ENCODE measurements at places on chromosomes 5 and 9.
A peak's percentile ranks its signal among the peaks of the same experiment; 100 is the strongest.

DNA sequence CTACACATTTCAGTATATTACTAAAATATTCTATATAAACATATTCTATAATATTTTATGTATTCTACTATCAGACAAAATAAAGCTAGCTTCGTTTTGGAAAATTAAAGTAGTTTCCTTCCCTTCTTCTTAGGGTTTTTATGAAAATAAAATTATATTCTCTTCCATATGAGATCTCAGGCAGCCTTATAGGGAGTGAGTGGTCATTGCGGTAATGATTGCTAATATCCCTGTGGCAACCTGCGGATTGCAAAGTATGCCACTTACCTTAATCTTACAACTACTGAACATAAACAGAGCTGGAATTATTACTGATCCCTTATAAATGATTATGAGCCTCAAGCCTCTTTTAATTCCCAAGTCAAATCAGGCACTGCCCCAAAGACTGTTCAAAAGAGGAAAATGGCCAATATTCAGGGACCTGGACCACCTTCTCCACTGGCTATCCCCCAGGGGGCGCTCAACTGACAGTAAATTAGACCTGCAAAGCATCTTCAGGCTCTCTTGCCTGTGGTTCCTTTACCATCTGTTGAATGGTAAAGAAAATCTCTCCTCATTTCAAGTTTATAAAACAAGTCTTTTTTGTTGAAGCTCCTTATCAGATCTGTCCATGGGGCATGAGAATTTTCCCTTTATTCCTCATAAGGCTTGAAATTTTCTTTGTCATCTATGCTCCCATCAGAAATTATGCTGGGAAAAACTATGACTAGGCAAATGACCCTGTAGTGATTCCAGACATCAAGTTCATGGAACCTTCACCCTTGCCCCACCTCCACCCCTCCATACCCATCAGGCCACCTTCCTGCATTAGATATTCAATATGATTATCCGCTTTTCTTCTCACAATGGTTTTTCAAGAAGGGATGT lies 163.9 kb downstream of the CEMIP2 start:
- DNase-seq, result peak; percentile 38

DNA sequence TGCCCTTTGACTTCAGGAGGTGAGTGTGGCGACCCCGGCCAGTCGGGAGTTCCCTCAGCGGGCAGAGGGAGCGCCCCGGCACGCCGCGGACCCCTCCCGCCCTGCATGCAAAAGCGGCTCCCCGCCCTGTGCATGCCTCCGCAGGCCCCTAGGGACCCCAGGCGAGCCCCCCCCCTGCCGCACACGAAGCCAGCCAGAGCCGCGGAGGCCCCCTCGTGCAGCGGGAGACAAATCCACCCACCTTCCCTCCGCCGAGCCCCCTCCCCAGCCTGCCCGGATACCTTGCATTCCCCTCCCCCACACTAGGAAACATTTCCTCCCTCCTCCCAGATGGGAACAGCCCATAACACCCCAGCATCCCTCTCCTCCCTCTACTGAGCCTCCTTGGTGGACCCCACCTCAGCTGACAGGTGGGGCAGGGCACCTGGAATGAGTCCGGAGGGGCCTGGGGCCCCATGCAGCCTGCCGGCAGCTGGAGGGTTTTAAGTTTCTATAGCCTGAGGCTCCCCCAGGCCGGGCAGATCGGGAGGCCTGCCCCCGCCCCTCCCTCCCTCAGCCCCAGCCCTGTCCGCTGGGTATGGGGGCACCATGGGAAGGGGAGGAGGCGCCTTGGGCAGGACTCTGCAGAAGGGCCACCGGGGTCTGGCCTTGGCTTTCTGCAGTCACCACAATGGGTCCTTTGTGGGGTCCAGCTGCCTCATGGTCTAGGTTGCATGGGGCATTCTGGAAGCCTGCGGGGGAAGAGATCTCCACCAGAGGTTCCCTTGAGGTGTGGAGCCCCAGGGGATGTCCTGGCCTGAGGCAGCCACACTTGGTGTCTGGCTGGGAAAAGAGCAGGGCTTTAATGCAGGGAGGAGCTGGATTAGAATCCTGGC lies 601 bp downstream of the ERGIC1 start:
- DNase-seq, result peak; percentile 45

- DNase-seq, result no peak
These were observed 33.1 kb downstream of the SVEP1 start for GRCh38 chr9:110546411-110546871.

GRCh38 chr9:2373648-2374047 lies 247.9 kb upstream of the VLDLR start:
- DNase-seq, result no peak

DNA sequence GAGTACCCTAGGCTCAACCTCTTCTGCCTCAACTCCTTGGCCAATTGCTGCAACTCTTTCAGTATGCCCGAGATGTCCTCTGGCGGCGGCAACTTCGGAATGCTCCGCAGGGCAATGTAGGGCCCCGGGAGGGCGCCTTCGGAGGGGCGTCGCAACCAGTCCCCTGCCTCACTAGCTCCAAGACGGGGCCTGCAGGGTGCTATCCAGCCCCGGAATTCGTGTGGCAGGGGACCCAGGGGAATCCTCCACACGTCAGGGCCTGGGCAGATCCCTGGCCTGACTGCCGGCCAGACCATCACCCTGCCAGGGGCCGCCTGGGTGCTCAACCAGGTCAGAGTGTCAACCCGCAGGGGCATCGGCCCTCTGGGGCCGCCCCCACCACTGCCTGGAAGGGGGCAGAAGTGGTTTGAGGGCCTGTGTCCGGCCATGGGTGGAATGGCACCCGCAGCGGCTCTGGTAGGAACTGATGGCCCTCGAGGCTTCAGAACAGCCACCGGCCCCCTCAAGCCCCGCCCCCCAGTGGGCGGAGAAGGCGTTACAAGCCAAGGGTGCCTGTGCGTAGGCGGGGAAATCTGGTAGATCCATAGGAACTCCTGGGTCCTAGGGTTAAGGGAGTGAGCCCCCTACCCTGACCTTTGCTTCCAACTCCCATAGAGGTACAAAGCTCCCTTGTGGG lies at the start of gene POU5F2:
Gene POU5F2, minus strand, starts transcription at position 465 of the 676 bp plus-strand sequence. Its CDS starts 37 bp downstream, at position 428.
- DNase-seq, result no peak

DNA sequence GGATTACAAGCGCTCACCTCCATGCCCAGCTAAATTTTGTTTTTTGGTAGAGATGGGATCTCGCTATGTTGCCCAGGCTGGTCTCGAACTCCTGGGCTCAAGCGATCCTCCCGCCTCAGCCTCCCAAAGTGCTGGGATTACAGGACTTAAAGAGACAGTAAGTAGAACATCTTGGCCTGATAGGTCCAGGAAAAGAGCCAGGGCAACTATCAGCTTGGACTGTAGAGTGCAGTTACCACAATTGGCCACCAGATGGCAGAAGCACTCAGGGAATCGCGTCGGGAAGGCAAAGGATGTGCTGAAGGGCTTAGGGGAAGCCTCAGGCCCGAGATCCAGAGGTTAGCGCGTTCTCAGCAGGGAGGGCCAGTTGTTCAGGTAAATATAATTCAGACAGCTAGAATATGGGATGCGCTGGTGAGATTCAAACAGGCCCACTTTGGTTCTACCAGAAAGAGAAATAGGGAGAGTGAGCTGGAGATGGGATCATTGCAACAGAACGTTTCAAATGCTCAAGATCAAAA lies 21.5 kb downstream of the C9orf57 start:
- peak; percentile 79 for DNase-seq

DNA sequence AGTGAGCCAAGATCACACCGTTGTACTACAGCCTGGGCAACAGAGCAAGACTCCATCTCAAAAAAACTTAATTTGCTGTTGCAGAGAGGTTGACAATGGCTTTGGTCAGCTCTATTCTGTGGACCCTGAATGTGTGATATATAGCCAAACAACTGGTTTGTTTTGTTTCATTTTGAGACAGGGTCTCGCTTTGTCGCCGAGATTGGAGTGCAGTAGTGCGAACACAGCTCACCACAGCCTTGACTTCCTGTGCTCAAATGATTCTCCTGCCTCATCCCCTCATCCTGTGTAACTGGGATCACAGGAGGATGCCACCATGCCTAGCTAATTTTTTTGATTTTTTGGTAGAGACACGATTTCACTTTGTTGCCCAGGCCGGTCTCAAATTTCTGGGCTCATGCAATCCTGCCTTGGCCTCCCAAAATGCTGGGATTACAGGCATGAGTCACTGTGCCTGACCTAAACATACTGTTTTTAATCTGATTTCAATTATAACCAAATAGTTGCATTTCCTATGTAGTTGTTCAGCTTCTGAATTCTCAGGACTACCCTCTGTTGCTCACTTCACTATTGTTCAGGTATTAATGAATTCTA lies 9.8 kb downstream of the RNF183 start:
- DNase-seq, result no peak

GRCh38 chr9:128233817-128234406 lies 30.7 kb downstream of the DNM1 start:
- DNase-seq, result no peak

- DNase-seq, result no peak
These were observed 145.3 kb upstream of the SMARCA2 start for GRCh38 chr9:1869843-1870242.

DNA sequence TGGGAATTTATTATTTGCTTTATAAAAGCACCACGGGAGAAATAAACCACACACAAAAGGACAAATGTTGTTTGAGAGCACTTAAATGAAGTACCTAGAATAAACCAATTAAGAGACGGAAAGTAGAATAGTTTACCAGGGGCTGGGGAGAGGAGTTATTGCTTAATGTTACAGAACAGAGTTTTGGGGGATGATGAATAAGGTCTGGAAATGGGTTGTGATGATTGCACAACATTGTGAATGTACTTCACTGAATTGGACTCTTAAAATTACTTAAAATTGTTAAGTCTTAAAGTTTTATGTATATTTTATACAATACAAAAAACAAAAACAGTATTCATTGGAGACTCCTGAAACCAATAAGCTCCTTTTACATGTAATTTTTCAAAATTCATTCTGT lies 1.5 kb downstream of the ZBTB43 start:
- DNase-seq, result no peak

DNA sequence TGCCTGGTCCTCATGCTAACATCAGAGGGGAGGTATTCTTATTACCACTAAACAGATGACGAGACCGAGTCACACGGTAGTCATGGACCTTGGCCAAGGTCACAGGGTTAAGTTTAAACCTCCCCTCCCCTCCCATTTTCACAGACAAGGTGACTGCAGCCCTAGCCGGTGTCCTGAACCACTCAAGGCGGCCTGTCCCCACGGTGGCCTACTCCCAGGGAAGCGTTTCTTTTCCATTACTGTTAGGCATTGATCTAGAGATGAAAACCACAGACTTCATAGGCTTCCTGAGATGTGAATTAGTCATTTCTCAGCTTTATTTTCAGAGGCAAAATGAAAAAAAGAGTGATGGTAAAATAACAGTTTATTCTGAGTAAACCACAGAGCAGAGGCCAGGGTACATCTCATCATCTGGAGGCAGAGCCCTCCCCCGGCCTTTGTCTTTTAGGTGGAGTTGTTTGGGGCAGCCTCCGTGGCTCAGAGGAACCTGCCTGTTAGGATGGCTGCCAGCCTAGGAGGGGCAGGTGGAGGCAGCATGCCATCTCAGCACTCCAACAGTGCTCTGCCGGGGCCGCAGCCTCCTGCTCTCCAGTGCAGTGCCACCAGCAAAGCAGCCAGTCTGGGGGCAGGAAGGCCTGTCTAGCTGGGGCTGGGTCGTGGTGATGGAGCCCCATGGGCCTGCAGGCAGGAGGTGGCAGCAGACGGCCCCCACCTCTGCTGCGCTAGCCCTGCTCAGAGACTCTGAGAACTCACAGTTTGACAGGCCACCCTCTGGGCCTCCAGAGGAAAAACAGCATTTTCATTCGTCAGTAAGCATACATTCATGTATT lies 71.2 kb downstream of the RAPGEF1 start:
- DNase-seq, result peak; percentile 73

- no peak for DNase-seq
These were observed 225.9 kb downstream of the SGCD start for GRCh38 chr5:156552855-156553358.

DNA sequence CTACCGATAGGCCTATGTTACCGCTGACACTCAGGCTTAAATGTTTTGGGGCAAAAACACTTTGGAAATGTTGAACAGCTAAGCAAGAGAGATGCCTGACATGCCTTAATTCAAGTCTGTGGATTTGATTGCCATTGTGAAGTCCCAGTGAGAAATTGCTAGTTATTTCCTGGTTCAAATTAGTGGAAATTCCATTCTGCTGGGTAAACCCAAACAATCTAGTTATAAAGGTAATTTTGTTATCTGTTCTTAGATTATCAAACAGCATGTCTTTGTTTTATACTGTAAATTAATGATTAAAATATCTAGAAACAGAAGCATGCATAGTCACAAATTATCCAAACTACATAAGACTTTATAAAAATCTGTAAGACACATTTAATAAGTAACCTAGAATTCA lies 96.6 kb downstream of the PJA2 start:
- no peak for DNase-seq
